T-helper 2 cell treated with Interferon-gamma antibody and Interleukin-4, amounts not matched to agents 5 μg/mL and 100 μg/mL, for 36 hours (primary cell): ENCODE measurements at places on chromosomes 5 and 9.

DNA sequence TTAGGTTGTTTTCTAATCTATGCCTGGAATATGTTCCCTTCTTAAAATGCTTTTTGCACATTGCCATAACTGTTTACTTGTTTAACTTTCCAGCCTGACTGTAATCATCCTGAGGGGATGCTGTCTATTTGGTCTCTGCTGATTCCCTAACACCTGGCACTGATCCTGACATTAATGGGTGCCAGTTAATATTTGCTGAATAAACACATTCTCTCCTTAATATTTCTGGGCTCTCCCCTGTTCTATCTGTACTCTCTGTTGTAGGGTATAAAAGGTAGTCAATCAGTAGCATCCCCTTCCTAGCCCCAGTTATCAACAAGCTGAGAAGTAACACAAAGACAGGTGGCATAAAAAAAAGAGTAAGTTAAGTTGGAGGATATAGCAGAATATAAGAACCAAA, 21.3 kb upstream of the SLC31A2 start:
- DNase-seq: no peak

DNA sequence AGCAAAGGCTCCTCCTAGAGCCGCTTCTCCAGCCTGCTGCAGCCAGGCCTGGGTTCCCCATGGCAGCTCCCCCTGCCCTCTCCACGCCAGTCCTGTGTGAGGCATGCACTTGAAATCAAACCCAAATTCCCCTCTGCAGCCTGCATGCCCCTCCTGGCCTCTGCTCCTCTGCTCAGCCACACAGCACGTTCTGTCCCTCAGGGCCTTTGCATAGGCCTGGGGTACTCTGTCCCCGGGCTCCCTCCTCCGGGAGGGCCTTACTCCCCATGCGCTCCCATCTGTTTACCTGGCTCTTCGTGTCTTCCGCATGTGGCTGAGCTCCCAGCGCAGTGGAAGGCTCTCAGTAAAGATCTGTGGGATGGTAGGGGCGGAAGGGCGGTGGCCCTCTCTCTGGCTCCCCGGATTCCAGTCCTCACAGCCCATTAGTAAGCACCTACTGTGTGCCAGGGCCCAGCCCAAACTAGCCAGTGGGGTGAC, 203.5 kb upstream of the IER5L start:
- no peak for DNase-seq

DNA sequence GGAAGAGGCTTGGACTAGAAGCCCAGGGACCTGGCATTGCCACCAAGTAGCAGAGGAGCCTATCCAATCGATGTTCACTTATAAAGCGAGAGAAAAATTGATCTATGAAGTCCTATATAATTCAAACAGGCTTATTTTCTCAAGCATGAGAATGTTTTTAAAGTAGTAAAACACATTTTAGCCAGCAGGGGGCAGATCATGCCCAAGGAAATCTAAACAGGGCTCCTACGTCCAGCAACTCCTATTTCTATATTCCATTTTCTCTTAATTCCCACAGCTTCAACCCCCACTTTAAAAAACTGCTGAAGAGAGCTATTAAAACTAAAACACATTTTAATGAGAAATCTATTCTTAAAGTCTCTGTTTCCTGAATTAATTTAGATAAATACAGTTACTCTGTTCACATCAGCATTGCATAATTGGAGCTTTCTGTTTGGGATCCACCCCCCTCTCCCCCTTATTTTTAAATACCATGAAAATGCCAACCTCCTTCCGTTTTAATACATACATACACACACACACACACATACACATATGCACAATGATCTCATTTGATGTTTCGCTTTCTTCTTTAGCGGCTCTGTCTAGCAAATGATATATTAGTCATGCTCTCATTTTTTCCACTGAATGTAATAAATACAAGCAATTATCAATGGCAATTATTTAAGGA, 144.9 kb downstream of the MYO10 start:
- no peak for DNase-seq

DNA sequence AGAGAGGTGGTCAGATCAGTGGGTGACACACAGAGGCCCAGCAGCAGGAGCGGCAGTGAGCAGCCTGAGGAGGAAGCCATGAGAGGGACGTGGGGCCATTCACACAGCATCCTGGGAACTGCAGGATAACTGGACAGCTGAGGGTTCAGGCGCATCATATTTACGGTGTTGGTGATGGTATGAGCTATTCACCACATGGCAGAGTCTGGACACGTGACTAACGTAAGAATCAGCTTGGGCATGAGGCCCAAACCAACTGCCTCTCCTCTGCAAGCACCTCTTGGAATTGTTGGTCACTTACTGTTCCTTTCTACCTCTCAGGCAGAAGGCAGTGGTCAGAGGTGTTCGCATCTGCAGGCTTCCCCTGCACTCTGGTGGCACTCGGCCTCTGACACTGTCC, 141.1 kb downstream of the ENTREP1 start:
- no peak for DNase-seq

- no peak for DNase-seq
These were observed 143.4 kb downstream of the MTRR start for GRCh38 chr5:8012131-8012977.

DNA sequence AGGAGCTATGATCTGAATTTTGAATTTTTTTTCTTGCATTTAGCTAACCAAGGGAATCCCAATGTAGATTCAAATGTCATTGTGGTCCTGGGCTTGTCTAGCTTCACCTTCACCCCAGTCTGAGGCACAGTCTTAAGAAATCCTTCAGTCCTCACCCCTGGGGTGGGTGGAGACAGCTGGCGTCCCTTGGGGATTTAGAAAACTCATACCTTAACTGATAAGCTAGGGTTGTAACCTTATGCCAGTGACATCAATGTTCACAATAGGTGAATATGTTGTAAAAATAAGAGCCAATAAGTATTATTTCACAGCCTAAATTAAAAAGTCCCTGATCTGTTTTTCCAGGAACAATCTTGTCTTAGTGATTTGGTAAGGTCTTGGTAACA, 4.6 kb downstream of the ISOC1 start:
- DNase-seq: no peak

DNA sequence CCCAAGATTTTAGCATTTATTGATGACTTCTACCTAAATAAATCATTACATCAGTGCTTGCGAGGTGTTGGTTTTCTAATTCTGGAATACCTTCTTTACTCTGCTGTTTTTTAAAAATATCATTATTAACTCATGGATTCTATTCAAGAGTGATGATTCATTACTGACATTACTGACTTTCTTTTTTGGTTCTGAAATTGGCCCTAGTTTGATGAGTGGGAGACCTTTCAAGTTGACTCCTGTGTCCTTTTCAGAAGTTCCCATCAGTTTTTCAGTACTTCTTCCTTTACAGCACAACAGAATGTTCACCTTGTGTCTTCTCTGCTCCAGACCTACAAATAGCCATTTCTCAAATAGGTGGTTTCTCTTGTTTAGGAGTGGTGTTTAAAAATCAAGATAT, 114.1 kb downstream of the PCSK5 start:
- no peak for DNase-seq

DNA sequence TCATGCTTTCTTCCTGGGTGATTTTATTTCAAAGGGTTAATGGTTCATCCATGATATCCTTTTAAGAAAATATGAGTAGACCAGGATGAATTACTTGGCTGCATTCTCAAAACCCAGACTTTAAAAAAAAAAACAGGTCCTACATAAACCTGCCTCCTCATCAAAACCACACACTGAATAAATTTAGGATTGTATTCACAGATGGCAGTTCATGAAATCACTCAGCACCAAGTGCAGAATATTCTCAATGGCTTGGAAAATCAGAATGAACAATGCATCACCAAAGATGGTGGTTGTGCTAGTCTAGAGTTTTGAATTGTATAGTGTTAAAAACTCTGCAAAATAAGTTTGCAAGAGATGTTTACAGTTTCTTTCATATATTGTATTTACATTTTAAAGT, 145.4 kb upstream of the GRAMD2B start:
- DNase-seq: no peak

- no peak for DNase-seq
These were observed 24.9 kb downstream of the SHB start for GRCh38 chr9:38043931-38044623.

- DNase-seq: no peak
These were observed 125.4 kb downstream of the ATPSCKMT start for GRCh38 chr5:10124287-10124686.

- DNase-seq: no peak
These were observed 38.3 kb downstream of the GHR start for GRCh38 chr5:42461507-42461906.
